ENCODE measurements at places on chromosomes 7 and 10. TPM values are rescaled to one million over a fixed set of nuclear protein-coding genes. Genes with fewer than 3 reads are reported as not detected.

The FAM13C gene
- 45.1 TPM for total RNA-seq

The GRID2IP gene
- not detected for total RNA-seq

DNA sequence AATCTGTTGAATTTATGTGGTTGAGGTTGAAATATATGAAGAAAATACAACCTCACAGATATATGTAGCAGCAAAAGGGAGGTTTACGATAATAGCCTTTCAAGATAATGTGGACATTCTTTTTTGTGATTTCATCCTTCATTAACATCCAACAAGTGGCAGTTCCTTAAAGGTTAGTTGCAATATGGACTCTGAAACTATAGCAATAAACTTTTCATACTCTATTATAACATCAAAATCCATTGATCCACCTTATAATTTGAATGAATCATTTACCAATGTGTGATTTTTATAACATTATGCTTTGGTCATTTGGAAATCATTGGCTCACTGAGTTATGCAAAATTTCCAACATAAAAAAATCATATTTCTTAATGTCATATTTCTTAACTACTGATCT is 200.8 kb upstream of the CSTF2T start:
- no peak overlapping the region for H3K27ac ChIP-seq
- no peaks in the 10 kb centered on the region for H3K27me3 ChIP-seq
- no peak for DNase-seq
- no peak overlapping the region for H3K4me3 ChIP-seq
- no peaks in the 10 kb centered on the region for H3K36me3 ChIP-seq

DNA sequence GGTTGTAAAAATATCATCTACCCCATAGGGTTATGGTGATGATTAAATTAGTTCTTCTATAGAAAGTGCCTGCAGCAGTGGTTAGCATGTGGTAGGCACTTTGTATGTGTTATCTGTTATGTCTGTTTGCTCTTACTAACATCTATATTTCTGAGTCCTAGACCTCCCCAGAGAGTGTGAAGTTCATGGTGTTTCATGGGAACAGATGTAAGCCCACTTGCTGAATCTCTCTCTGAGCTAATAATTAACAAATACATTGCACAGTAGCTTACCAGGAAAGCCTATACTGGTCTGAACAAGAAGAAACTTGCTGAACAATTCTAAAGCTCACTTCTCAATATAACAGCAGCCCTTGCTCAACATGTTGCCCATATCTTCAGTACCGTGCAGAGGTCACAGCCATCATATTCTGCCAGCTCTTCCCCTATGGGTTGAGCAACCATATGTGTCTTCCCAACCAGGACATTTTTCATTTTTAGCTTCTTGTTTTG is 100.1 kb downstream of the NPSR1 start:
- H3K27ac ChIP-seq = no peak overlapping the region
- DNase-seq = no peak
- H3K36me3 ChIP-seq = no peaks in the 10 kb centered on the region
- no peak overlapping the region for H3K4me3 ChIP-seq

DNA sequence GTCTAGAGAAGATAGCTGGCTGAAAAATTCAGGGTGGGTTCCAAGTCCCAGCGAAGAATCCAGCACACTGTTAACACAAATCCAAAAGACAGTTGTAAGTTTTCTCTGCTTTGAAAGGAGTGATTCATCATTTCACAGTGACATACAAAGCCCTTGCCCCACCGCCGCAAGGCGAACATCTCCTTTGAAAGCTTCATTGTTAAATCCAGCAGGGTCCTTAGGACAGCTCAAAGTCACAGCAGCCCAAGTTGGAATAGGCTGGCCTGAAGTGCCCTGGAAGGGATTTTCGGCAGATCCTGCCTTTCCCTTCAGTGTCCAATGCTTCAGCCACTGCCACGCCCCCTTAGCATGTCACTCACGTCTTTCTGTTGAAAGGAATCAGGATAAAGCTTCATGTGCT is 526.1 kb downstream of the CALN1 start:
- no peak overlapping the region for H3K4me3 ChIP-seq
- peak; percentile 72 for DNase-seq

Measured in esophagus muscularis mucosa (tissue), 4 donors.